ENCODE measurements at places on chromosomes 7 and 10. TPM values are rescaled to one million over a fixed set of nuclear protein-coding genes. Genes with fewer than 3 reads are reported as not detected.

GRCh38 chr7:101882595-101883564 lies 65.5 kb downstream of the CUX1 start:
- peak; percentile 95 for DNase-seq

- DNase-seq = no peak
These were observed 115.6 kb upstream of the TNS3 start for GRCh38 chr7:47697543-47697942.

GRCh38 chr7:84790882-84791281 lies 396.0 kb downstream of the SEMA3D start:
- DNase-seq = no peak

DNA sequence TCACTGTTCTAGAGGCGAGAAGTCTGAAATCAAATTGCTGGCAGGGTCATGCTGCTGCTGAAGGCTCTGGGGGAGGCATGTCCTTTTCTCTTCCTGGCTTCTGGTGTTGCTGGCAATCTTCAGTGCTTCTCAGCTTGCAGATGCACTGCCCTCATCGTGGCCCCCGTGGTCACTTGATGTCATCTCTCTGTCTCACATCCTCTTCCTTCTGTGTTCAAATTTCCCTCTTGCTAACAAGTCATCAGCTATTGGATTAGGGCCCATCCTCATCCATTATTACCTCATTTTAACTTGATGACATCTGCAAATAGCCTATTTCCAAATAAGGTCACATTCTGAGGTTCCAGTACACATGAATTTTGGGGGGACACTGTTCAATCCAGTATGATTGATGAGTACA lies 36.6 kb upstream of the SRGN start:
- no peak for DNase-seq

DNA sequence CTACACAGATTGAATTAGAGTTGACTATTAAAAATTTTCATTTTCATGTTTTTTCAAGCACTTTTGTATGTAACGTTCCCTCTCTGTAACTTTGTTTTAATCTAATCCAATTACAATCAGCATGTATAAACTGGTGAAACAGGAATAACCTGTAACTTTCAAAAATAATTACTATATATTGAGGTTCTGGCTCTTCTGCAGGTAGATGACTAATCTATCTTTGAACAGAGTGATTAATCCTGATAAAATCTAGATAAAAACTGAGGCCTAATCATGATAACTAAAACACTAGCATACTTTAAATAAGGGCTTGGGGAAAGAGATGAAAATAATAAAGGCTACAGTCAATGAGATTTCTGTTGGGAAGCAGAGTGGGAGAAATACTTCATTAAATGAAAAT lies 101.6 kb upstream of the KCND2 start:
- no peak for DNase-seq

GRCh38 chr10:6346631-6347030 lies 143.9 kb downstream of the PFKFB3 start:
- DNase-seq = peak; percentile 4

DNA sequence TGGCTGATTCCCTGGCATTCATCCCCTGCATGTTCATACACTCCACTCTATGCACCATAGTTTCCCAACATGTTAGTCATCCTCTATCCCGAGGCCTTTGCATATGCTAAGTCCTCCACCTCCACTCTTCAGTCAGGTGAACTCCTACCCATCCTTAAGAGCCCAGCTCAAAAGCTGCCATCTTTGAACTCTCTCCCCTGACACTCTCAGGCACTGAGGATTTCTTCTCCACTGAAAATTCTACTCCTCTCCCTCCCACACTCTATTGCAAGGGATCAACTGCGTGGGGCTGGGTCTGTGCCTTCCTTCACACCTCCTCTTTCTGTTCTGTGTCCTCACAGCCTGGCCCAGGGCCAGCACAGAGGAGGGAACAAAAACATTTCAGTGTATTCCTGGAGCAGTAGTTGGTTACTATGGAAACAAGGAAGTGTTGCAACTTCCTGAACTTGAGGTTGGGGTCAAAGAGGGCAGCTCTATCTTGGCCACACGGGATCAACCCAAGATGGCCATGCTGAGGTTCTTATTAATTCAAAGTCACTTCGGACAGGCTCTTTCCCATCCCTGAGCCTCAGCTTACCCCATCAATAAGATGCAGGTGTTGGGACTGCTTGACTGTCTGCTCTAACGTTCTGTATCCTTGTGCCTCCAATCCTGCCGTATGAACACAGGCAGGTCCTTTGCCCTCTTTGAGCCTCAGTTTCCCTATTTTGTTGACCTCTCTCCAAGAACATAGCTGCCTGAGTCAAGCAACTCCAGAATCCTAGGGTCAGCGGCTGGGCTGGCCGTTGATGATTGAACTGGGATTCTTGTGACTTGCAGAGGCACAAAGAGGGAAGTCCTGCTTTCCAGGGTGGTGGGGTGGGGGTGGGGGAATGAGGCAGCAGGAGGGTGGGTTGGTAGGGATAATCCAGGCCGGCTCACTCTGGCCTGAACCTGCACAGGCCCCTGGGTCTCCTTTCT lies 15.5 kb downstream of the ZMIZ1 start:
- peak; percentile 99 for DNase-seq

- DNase-seq = no peak
These were observed 2.6 kb downstream of the GTPBP4 start for GRCh38 chr10:990808-991207.

- DNase-seq = no peak
These were observed 6.9 kb downstream of the KLF6 start for GRCh38 chr10:3777981-3778691.

DNA sequence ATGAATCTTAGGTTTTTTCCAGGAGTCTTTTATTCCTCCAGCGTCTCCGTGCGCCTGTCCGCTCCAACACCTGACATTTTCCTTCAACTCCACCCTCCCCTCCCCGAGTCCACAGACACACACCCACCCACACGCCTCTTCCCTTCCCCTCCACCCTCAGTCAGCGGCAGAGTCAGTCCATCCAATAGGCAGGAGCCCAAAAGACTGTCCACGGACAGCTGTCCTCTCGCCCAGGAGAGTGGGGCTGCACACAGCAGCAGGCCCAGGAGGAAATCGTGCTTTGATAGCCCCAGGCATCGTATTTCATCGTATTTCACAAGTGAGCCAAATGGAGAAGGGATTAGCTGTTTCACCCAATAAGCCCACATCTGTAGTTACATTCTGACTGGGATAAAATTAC lies 285.1 kb downstream of the ZEB1 start:
- DNase-seq = no peak

GRCh38 chr10:58661336-58661735 lies 148.7 kb downstream of the BICC1 start:
- DNase-seq = no peak

GRCh38 chr10:84243759-84244158 lies 1.1 kb upstream of the RGR start:
- no peak for DNase-seq

- no peak for DNase-seq
These were observed 97.6 kb downstream of the AASS start for GRCh38 chr7:122046402-122046801.

DNA sequence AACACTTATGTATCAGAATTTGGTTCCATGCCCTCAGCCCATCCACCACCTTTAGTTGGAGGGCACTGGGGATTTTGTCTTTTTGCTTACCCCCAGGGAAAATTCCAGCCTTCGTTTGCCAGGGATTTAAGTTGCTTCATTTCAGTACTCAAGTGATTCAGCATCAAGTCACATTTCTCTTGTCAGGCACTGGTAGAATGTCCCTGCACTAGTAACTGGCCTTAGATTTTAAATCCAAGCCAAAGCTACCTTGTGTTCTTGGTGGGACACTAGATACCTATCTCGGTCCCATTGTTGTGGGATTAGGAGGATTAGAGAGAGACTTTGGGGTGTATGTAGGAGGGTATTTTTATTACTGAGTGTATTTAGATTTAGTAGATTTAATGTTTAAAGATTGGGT lies 613.1 kb downstream of the SUGCT start:
- no peak for DNase-seq

DNA sequence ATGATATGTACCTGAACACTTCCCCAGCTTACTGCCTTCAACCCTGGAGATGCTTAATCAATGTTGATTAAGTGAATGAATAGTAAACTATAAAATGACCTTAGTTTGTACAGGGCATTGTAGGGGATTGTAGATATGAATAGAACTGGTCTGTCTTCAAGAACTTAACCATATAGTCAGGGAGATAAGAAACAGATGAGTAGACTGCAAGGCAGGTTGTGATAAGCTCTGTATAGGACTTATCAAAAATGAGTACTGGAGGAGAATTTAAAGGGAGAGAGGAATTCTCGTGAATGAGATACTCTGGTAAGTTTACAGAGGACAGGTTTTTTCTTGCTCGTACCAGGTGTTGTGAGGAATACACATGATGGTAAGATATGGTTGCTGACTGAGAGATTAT lies 27.6 kb downstream of the SGPL1 start:
- DNase-seq = no peak

- no peak for DNase-seq
These were observed 30.8 kb downstream of the CASD1 start for GRCh38 chr7:94540428-94540827.

DNA sequence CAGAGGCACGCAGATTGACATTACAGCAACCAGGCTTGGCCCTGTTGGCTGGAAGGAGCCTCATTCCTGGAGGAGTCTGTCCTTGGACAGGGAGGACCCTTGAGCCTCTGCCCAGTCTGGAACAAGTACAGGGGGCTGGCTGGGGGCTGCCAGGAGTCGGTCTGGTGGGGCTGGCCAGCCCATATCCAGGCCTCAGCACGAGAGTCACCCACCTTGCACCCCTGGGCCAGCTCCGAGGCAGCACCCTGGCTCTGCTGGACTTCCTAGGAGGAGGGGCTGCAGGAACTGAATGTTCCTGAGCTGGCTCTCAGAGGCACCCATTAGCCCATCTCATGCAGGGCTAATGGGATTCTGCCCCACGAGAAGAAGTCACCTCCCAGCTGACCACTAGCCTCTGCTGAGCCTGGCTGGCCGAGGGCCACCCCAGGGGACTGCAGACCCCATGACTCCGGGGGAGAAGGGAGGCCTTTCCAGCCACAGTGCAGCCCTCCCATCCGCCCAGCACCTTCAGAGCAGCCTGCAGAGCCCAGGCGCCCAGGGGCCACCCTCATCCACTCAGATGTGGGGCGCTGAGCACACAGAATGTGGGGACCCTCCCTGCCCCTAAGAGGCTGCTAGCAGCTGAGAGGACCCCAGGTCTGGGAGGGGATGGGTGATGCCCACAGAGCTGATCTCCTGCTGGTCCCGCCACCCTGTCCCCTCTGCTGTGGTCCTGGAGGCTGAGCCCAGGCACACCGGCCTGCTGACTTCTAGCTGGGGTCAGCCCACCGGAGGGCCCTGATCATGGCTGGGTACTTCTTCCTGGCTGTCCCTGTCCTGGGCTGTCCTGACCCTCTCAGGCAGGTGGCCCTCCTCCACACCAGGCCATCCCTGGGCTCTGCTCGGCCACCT lies 14.8 kb upstream of the INPP5A start:
- no peak for DNase-seq

DNA sequence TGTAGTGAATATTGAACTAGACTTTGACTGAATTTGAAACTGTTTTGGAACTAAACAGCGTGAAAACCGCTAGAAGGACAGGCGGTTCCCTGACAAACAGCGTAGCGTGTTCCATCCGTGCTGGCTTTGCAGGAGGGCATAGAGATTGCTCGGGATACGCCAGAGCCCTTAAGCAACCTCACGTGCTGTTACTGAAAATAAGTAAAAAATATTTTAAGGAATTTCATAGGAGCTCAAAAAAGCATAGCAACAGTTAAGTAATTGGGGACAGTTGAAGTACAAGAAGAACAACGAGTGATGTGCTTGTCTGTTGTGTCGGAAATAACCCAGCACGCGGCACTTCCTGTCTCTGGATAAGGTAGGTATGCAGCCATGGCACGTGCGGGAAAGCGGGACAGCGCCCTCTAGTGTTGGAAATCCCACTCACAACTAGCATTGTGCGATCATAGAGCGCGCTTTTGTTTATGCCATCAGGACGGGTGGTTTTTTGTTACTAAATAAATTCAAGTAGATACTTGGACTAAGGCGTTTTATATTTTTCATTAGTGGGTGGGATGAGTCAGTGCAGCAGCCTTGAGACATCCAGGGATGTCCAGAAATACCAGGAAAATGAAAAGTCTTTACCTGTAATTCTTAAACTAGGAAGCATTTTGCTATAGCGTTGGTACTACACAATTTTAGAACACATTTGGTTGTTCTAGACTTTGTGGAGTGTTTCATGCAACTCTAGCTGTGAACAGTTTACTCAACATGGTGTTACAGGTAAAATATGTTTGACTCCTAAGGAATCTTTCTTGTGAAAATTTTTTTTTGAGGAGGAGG lies 50.4 kb downstream of the DNAJB6 start:
- DNase-seq = peak; percentile 98

DNA sequence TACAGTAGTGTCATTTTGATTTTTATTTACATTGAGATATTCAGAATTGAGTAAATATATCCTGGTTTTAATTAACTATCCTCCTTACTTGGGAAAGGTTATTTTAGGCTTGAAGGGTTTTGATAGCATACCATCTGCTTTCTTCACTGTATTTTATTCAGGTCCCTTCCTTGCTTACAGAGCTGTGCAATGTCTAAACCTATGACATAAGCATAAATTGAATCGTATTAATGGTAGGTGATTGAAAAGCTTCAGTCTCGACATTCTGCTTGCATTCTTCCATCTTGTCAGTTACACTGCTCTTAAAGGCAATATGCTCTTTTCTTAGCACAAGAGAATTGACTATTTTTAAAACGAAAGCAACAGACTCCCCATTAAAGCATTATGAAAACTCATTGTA lies 102.5 kb downstream of the ARID5B start:
- DNase-seq = no peak

DNA sequence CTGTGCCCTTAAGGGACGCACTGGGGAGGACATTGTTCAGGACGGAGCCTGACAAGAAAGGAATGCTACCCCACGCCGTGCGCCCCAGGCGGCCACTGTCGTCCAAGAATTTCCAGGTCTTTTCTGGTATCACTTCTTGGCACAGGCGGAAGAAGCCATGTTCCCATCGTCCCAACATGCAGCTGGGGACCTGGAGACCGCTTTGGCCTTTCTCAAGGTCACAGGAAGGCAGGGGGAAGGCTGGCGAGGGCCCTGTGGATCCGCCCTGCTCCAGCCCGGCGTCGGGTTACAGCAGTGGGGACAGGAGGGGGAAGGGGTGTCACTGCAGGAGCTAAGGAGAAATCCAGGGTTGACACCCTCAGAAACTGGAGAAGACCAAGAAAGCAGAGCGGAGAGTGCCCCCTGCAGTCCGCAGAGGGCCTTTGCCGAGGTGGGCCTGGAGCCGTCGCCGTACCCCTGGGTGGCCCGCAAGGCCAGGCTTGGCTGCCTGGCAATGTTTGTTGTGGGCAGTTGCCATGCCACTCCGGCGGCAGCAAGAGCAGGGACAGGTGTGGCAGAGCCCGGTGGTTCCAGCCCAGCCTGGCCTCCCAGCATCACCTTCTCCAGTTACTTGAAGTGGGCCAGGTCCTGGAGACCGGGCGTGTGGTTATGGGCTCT lies 104.1 kb downstream of the LHPP start:
- DNase-seq = no peak

- no peak for DNase-seq
These were observed 172.6 kb upstream of the CACNA2D1 start for GRCh38 chr7:82616059-82616728.

GRCh38 chr7:135914346-135914745 lies 62.8 kb downstream of the MTPN start:
- DNase-seq = peak; percentile 50

- no peak for DNase-seq
These were observed 94.1 kb downstream of the SH3PXD2A start for GRCh38 chr10:103761075-103761920.

PRPS1L1 gene
- not detected for total RNA-seq

CPA2 gene
- not detected for total RNA-seq

GRM3 gene
- total RNA-seq = not detected

RARRES2 gene
- total RNA-seq = 170 TPM

Measured in esophagus muscularis mucosa (tissue), 4 donors.